ENCODE measurements at places on chromosomes 1 and 21. TPM values are rescaled to one million over a fixed set of nuclear protein-coding genes. Genes with fewer than 3 reads are reported as not detected.

The PODN gene
- not detected for total RNA-seq

The PDC gene
- total RNA-seq = not detected

The DMRTA2 gene
- 0.06 TPM for total RNA-seq

The CD2 gene
- total RNA-seq = not detected

The SLC30A7 gene
- 9.2 TPM for total RNA-seq

The SH2D1B gene
- total RNA-seq = 0.10 TPM

The LENEP gene
- not detected for total RNA-seq

The SLC22A15 gene
- 1.1 TPM for total RNA-seq

The MIER1 gene
- 7.4 TPM for total RNA-seq

The NTRK1 gene
- not detected for total RNA-seq

The AMY2A gene
- not detected for total RNA-seq

The DCST2 gene
- total RNA-seq = 0.17 TPM

The GJB4 gene
- total RNA-seq = 0.11 TPM

The C1orf141 gene
- not detected for total RNA-seq

The CD1E gene
- not detected for total RNA-seq

The SH2D2A gene
- 3.9 TPM for total RNA-seq

The DRAXIN gene
- total RNA-seq = 0.10 TPM

The SPATA17 gene
- 2.9 TPM for total RNA-seq

The CD5L gene
- total RNA-seq = not detected

The FCRL3 gene
- total RNA-seq = 0.02 TPM

The RGS13 gene
- total RNA-seq = not detected

The SLC5A9 gene
- not detected for total RNA-seq
